ENCODE measurements at places on chromosomes 4 and X.

GRCh38 chr4:107349266-107349665, 313.2 kb upstream of the DKK2 start:
- no peak for DNase-seq

DNA sequence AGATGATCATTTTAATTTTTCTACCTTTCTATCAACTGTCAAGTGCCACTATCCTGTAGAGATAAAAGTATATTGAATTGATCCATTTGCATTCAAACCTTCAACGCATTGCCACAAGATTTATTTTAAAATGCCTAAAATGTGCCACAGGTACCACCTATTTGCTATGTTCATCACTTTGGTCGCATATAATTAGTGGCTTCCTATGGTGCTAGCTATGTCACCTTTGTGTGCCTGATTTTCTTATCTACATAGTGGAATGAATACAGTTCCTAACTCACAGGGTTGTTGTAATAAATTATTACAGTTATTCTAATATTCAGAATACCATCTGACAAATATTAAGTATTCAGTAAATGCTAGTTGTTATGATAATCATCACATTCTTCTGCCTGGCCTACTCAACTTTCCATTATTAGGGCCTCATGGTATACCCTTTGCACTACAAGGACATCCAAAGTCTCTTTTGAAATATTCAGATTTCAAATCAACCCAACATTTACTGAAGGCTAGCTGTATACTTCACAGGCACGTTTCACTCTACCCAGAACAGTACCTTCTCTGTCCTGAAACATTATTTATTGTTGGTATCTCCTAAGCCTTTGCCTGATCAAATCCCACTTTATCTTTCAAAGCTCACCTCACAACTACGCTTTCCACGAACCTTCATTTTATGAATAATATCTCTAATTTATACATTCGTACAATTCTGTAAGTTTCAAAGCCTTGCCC, 62.4 kb downstream of the ANXA10 start:
- no peak for DNase-seq

DNA sequence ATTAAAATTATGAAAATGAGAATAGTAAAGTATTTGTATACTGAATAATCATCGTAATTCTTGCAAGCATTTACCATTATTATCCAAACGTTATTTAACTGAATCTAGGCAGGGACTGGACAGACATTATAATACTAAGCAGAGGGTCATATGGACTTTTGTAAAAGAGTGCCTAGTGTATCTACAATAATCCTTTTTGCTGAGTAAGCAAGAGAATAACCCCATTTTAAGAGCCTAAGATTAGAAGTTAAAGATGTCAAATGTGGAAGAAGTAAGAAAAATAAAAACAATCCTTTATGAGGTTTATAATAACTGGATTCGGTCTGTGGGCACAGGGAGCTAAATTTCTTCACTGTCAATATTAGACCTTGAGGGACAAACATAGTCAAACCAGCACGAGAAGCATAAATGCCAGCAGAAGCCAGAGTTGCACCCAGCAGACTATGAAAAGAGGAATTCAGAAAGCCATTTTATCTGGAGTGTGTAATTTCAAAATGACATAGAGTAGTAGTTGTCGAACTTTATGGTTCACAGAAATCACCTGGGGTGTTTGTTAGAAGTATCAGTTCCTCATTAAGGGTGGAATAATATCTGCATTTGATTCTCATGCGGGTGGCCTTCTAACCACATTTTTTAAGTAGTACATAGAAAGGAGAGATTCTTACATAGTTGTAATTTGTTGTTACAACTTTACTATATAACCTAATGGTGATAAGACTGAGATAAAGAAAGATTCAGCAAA, 39.7 kb upstream of the DCLK2 start:
- no peak for DNase-seq

GRCh38 chrX:134148172-134148692, 88.8 kb upstream of the CCDC160 start:
- DNase-seq, result no peak

GRCh38 chr4:22802876-22803275, 110.1 kb downstream of the GBA3 start:
- no peak for DNase-seq

GRCh38 chr4:113444386-113444785, 317.2 kb downstream of the CAMK2D start:
- no peak for DNase-seq

DNA sequence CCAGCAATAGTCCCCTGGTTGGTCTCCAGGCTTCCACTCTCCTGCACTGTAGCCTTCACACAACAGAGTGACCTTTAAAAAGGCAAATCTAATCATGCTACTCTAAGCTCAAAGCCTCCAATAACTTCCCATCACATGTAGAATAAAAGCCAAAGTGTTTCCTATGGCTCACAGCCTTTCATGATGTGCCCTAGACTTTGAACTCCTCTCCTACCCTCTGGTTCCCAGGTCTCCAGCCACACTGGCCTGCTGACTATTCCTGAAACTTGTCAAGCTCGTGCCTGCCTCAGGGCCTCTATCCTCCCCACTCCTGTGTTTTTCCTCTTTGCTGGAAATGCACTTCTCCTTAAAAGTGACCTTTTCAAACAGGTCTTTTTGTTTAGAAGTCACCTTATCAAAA, 3.1 kb downstream of the MANBA start:
- DNase-seq, result no peak

GRCh38 chr4:105966051-105966450, 70.8 kb downstream of the NPNT start:
- DNase-seq, result no peak

DNA sequence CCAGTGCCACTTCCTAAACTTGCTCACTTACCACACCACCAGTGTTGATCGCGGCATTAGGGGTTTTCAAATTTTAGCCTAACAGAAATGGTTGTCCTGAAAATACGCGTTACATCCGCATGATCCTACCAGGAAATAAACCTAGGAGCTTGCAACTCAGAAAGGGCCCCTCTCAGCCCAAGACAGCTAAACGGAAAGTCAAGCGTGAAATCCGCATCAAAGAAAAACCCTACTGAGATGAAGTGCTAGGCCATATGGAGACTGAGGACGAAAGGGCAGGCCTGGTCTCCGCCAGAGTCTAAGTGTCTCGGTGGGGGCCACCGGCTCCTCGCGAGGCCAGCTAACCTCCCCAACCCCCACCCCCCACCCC, 626 bp downstream of the YTHDC1 start:
- DNase-seq, result no peak

DNA sequence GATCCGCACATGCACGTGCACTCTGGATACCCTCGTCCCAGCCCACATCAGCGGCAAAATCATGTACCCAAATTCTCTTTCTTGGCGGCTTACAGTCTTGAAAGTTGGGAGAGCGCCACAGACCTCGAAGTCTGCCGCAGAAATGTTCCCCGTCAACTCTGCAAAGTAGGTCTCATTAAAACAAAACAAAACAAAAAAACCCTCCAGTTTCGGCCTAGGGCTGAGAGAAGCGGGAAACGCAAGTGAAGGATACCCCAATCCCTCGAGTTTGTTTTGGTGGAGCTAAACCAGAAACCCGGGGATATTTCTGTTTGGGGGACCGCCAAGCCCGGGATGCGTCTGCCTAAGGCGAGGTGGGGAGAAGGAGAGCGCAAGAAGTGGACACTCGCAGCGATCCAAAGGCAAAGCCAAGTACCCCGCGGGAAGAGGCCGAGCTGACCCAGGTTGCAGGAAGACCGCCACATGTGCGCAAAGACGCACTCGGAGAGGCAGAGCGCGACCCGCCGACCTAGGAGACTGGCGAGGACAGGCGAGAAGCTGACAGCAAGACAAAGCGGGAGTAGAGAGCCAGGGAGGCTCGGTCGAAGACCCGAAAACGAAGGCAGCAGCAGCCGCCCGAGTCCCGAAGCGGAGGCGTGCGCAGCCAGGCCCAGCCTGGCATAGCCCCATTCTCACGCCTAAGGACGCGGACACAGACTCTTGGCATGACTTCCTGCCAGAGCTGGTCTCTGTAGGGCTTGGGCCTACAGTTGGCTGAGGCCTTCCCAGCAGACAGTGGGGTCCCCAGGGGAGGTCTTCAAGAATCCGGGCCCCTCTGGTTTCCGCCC, 49.6 kb upstream of the BCOR start:
- DNase-seq, result no peak

GRCh38 chr4:637536-638280, 12.3 kb downstream of the PDE6B start:
- no peak for DNase-seq

- no peak for DNase-seq
Observed at GRCh38 chrX:145552643-145553042, 265.0 kb upstream of the SLITRK2 start.

GRCh38 chr4:141668200-141668910, 32.0 kb downstream of the IL15 start:
- no peak for DNase-seq

- DNase-seq, result no peak
Observed at GRCh38 chr4:73976716-73977115, 5.1 kb downstream of the PF4 start.

DNA sequence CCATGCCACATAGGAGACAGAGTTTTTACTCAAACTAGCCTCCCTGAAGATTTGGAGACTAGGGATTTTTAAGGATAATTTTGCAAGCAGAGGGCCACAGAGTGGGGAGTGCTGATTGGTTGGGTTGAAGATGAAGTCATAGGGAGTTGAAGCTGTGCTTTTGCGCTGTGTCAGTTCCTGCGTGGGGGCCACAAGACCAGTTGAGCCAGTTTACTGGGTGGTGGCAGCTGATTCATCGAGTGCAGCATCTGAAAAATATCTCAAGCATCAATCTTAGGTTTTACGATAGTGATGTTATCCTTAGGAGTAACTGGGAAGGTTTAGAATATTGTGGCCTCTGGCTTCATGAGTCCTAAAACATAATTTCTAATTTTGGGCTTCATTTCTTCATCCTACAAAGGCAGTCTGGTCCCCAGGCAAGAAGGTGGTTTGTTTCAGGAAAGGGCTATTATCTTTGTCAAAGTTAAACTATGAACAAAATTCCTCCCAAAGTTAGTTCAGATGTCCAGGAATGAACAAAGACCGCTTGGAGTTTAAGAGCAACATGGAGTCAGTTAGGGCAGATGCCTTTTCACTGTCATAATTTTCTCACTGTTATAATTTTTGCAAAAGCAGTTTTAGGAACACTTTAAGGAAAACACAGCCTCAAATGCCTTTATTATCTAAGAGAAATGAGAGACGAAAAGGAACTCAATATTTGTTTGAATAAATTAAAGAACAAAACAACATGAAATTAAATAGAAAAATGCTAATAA, 960.8 kb upstream of the PRKX start:
- no peak for DNase-seq

- no peak for DNase-seq
Observed at GRCh38 chrX:133639726-133640125, 224.4 kb upstream of the GPC4 start.

- no peak for DNase-seq
Observed at GRCh38 chrX:19824603-19825002, 62.8 kb downstream of the SH3KBP1 start.

DNA sequence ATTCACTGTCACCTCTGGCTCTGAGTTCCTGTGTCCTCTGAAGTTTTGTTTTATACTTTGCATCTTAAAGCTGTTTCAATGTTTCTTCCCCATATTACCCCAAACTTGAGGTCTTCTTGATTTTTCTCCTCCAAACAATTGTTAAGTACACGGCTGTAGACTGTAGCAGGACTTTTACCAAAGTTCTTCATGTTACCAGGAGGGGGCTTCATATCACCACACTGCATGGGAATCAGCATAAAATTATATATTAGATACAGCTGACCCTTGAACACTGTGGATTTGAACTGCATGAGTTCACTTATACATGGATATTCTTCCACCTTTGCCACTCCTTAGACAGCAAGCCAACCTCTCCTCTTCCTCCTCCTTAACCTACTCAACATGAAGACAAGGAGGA, 56.6 kb downstream of the SPATA18 start:
- no peak for DNase-seq

- no peak for DNase-seq
Observed at GRCh38 chr4:7818399-7818911, 121.2 kb downstream of the AFAP1 start.

DNA sequence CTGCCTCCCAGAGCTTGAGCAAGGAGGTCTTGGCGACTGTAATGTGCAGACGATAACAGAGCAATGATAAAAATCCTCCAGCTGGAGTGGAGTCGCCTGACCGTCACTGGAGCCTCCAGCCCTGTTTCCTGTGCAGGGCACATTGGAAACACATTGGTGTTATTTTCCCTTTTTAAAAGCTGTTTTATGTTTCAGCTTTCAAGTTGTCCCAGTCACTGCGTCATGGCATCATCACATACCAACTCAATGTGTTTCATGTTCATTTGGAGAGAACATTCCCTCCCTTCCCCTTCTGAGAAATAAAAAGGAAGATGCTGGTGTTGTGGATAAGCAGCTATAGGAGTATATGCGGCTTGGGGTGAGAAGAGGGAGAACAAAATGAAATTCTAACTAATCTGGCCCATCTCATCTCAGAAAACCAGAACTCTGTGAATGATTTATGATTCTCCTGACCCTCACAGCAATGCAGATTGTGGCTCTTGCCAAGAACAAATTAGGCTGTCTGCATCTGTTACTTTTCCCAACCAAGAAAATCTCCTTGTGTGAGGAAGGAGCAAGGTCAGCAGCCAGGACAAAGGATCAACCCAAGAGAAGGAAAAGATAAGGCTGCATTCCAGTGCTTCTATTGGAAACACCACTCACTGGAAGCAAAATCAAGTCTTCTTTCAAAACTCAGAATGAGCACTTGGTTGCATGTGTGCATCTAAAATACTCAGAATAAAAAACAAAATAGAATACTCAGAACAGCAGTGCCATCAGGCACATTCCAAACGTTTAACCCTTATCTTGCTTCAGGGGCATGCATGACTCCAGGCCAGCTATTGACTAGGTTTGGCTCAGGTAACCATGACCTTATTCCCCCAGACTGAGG, 134.4 kb downstream of the RASL11B start:
- no peak for DNase-seq

DNA sequence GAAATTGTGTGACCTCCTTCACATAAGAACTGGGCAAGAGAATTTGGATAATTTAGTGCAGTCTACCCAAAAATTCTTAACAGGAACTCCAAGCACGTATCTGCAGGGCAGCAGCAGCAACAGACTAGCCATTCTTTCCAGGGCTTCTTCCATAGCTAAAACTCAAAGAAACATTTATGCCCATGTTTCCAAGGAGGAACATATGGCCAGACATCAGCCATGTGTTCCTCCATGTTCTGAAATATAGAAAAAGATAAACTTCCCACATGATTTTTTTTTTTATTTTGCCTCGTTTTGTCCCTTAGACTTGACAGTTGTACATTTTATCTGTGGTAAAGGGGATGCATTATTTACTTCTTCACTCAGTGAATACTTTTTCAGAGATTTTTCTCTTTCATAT, 27.6 kb upstream of the CYBB start:
- DNase-seq, result no peak

Data from ureter (tissue), 1 donor.